NCI-H1092 treated with DMSO at 0.1 percent for 48 hours (cell line): ENCODE measurements at places on chromosomes 3 and 15.

- DNase-seq = no peak
Observed at GRCh38 chr3:138829886-138830510, 4.7 kb downstream of the PIK3CB start.

DNA sequence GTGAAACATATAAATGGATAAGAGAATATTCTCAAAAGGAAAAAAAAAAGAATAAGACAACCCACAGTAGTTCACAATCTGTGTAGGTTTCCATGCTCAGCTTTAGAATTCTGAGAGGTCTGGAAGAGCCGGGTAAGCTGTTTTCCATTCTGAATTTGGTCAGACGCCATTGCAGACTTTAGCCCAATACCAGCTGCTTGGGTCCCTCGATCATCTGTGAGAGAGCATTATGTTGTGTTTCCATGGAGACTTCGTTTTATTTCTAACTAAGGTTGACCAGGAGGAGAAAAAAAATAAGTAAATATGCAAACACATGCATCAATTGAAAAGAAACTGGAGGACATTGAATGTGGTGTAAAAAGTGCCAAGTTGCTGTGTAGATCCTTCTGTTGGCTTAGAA, 25.5 kb downstream of the KCNAB1 start:
- no peak for DNase-seq

GRCh38 chr3:108004647-108005046, 86.2 kb downstream of the CD47 start:
- no peak for DNase-seq

DNA sequence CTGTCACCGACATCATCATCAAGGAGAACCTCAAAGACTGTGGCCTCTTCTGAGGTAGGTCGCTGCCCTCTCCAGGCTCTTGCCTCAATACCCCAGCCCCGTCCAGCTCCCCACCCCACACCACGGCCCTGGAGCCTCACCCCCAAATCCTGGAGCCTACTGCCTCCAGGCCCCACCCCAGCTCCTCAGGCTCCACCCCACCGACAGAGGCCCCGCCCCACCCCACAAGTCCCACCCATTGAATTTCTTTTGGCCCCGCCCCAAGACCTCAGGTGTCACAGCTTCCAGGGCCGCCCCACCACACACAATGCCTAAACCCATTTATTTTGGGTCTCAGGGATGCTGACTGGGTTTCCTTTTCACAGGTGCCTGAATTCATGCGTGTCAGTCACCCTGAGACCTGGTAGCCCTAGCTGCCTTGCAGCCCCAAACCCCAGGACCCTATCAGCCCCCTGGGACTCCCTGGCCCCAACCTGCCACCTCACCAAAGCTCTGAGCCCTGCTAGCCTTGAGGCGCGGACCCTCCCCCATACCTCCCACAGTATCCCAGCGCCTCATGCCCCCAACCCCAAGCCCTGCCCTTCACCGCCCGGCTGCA, 3.6 kb downstream of the GNAT1 start:
- no peak for DNase-seq

GRCh38 chr3:152139651-152140050, 129.1 kb upstream of the MBNL1 start:
- no peak for DNase-seq

DNA sequence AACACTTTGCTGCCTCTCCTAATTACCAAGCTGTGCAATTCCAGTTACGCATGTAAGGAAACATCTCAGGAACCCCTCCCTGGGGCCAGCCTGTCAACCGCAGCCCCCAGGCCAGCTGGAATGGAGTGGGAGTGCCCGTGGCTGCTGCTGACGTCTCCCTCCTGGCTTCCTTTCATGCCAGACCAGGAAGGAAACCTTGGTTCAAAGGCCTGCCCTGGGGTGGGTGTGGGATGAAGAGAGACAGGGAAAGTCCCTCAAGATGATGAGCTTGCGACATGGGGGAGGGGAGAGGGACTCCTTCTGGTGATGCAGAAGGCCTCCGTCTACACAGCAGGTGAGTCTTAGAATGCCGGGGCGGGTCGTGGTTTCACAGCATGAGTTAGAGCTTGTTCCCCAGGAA, 11.4 kb upstream of the CYP11A1 start:
- DNase-seq = no peak

DNA sequence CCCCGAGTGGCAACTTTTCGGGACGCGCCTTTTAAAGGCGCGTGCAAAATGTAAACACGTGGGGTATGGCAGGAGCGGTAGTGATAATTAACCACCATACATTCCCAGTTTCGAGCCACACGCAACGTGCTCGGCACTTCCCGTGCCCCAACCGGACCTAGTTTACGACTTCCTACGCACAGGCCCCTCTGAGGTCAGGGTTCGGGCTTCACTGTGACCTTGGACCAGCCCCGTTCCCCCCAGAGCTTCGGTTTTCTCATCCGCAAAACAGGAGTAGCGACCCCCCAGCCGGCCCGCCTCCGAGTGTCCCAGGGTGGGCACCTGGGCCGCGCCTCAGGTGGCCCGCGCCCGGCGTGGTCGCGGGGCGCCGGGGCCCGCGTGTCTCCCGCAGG, 451 bp downstream of the CHCHD4 start:
- DNase-seq = peak; percentile 43

- DNase-seq = no peak
Observed at GRCh38 chr15:72319360-72319984, 485 bp downstream of the CELF6 start.

GRCh38 chr15:40928821-40929659, at the start of gene DLL4:
Gene DLL4 (plus strand): TSS chr15:40929340. CDS start chr15:40929669, 329 bp downstream.
- peak; percentile 88 for DNase-seq
